WERI-Rb-1 (cell line): ENCODE measurements at places on chromosomes 6 and 20.

DNA sequence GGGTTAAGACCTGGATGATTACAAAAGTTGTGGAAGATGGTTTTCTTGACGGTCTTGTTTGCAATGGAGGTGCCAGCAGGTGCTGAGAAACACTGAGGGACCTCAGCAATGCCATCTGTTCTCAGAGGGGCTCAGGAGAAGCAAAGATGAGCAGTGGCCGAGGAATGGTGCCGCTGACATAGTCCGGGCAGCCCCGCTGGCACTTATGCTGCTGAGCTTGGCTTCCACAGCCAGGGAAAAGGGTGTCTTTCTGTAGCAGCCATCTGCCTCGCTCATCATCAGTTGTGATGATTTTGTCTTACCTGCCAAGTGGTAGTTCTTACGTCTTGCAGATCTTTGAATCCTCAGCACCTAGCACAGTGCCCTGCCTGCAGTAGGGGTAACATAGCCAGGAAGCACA is 55.7 kb downstream of the PPP1R14C start:
- no peak for DNase-seq

GRCh38 chr6:156557251-156557910 is 219.8 kb upstream of the ARID1B start:
- DNase-seq, result peak; percentile 70

DNA sequence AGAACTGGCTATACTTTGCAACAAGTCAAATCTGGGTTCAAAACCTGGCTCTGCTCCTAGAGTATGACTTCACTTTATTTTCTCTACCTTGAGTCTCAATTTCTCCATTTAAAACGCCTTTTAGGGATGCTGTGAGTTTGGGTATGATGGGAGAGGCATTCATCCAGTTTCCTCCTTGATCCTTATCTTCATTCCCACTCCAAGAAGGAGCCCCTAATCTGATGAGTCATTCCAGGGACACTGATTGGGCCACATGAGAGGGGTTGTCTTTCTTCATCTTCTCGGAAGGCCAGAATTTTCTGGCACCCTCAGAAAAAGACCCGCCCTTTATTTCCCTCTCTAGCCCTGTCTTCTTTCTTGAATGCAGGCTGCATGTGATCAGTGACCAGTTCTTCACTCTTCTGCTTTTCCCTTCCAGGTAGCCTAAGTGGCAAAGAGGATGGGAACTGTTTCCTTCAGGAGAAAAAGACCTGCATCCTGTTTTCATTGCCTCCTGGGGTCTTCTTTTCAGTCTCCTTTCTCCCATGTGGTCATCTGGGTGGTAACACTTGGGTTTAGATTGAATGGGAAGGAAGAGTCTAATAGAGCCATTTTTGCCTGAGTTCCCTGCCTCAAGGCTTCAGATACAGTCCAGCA is 32.1 kb upstream of the PNRC1 start:
- no peak for DNase-seq

- DNase-seq, result no peak
Measured at GRCh38 chr6:4412077-4412476, 276.7 kb upstream of the ECI2 start.

GRCh38 chr20:58173930-58174707 is 54.3 kb downstream of the ANKRD60 start:
- no peak for DNase-seq

DNA sequence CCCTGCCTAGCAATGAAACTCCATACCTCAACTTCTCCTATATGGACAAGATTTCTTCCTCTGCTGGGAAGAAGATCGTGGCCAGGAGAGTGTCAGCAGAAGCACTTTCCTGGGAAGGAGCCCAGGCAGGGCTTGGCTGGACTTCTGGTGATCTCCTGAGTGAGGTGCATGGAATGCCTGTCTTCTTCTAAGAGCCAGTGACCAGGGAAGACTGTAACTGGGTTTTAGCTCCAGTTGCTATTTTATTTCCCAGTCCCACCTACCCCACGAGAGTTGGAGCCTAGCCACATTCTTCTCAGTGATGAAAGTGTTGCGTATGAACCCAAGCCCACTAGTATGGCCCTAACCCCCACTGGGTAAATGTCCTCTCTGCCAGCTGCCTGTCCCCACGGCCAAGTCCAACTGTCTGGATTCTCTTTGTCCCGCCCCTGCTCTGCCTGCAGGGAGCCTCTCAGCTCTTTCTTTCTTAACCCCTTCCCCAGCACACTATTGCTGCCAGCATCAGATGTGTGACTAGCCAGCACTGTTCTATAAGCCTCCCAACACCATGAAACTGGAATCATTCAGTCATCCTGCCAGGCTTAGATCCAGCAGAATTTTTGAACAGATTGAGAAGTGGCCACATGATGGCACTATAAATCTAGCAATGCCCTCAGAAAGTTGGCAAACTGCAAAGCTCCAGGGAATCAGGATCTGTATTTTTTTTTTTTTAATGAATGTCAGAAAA is 69.8 kb upstream of the FAM184A start:
- DNase-seq, result peak; percentile 21

- DNase-seq, result no peak
Measured at GRCh38 chr6:135266675-135267074, 85.6 kb downstream of the MYB start.

- no peak for DNase-seq
Measured at GRCh38 chr6:135853227-135853626, 1.7 kb downstream of the PDE7B start.

GRCh38 chr20:1232286-1233111 is 6.7 kb downstream of the RAD21L1 start:
- no peak for DNase-seq

GRCh38 chr6:105869835-105870440 is 216.2 kb upstream of the PRDM1 start:
- DNase-seq, result no peak

DNA sequence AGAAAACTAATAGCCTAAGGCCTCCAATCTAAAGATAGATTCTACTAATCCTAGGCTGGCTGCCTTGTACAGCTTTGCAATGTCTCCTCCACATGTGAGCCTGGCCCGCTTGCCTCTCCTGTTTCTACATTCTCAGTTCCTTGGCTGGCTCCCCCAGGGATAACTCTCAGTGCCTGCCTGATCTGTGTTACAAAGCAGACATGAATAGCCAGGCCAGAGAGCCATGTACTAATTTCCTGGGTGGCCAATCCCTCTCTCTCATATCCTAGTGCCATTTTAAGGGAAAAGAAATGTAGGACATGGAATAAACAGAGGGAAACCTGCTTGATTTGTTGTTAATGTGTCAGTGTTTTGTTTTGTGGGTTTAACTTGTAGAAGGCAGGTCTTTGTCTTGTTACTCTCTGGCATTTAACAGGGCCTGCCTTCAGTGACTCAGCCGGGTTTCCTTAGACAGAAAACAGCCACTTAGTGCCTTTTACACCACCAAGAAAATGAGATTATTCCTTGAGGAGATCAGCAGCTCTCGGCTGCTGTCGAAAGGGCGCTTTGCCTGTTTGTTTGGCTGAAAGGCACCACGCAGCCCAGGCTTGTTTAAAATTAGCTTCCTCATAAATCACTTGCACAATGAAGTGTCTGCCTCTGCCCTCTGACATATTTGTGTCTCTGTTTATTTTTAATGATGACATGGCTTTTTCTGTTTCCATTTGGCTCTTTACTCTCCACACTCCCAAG is 702.7 kb downstream of the MAFB start:
- no peak for DNase-seq

- DNase-seq, result no peak
Measured at GRCh38 chr6:34717466-34717865, 20.9 kb upstream of the ILRUN start.

DNA sequence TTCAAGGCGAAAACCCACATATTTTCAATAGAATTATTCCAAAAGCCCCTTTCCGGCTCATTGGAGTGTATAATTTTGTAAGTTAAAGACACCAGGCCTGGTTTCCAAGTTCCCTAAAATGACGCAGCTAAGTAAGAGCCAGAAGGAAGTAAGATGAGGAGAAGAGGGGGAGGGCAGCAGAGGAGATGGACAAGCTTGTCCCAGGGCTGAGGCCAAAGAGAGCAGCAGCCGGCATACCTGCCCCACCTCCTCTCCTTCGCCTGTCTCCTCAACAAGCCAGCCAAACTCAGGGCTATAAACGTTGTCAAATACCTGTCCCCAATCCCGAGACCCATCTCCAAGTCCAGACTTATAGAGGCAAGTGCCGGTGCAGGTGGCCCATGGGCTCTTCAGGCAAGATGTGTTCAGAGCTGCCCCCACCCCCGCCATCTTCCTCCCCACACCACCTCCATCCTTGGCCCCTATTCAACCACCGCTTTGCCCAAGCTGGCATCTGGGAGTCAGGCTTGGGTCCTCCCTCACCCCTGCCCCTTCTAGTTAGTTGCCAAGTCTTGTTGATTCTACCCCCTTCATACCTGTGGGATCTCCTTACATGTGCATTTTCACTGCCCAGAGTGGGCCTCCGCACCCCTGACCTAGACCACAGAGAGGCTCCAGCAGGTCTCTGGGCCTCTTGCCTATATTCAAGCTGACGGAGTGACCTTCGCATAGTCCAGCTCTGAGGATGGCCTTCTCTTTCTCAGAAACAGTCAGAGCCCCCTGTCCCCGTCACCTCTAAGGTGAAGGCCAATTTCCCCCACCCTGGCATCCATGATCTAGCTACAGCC is 75.7 kb upstream of the SIRPA start:
- DNase-seq, result no peak

DNA sequence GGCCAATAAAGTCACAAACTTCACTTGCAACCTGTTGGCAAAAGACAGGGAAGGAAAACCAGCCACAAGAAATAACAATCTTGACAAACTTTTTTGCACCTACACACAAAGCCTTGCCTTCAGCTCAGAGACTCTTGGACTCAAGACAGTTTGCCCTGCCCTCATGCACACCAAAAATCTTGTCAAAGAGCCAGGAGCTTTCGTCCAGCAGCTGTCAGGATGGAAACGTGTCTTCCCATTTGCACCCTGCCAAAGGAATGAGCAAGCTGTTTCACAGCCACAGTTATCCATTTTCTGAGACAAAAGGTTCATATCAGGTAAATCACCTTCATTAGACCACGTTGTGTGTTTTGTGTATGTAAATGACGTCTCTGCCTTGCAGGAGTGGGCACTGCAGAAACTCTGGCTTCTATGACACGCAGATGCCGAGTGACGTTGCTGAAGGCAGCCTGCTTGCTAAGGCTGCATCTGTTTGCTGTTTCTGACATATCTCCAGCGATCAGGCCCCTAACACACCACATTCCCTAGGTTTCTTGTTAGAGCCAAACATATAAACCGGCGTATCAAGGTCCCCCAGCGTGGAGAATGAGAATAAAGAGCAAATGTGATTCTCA is 193.4 kb downstream of the SYNDIG1 start:
- DNase-seq, result no peak

DNA sequence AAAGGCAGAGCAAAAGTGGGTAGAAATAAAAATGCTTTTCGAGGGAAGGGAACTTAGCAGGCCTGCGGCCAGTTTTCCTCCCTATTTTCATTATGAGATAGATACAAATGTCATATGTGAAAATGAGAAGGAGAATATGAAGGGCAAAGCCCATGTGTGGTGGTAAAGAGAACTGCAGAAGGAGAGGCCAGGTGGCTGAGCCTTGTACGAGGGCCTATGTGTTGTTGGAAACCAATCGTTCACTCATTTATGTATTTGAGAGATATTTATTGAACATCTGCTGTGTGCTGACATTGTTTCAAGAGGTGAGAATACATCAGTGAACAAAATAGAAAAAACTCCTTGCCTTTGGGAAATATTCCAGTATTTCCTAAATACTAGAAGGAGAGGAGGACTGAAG is 147.7 kb downstream of the SH3BGRL2 start:
- no peak for DNase-seq
